ENCODE measurements at places on chromosomes 3 and 15. TPM values are rescaled to one million over a fixed set of nuclear protein-coding genes. Genes with fewer than 3 reads are reported as not detected.

ALG1L2 gene
- total RNA-seq = not detected

SPATA12 gene
- not detected for total RNA-seq

SCN11A gene
- 0.22 TPM for total RNA-seq

ADAMTS17 gene
- 2.6 TPM for total RNA-seq

ADAMTS9 gene
- not detected for total RNA-seq

TBC1D2B gene
- 75.0 TPM for total RNA-seq

RNU5B-1 gene
- not detected for total RNA-seq

SV2B gene
- 0.17 TPM for total RNA-seq

KBTBD13 gene
- total RNA-seq = not detected

CSTA gene
- total RNA-seq = not detected

FBXW12 gene
- not detected for total RNA-seq

PRSS50 gene
- 0.09 TPM for total RNA-seq

GPR149 gene
- not detected for total RNA-seq

CRYGS gene
- 7.0 TPM for total RNA-seq

TNK2 gene
- total RNA-seq = 94.8 TPM

Measured in activated T-cell treated with anti-CD3 and anti-CD28 coated beads, Interleukin-2, amount 50 U/mL, for 72 hours (primary cell).